ENCODE measurements at places on chromosomes 11 and 22. TPM values are rescaled to one million over a fixed set of nuclear protein-coding genes. Genes with fewer than 3 reads are reported as not detected.

The KCNE3 gene
- 34.9 TPM for total RNA-seq

The GAL gene
- not detected for total RNA-seq

The IGHMBP2 gene
- 18.8 TPM for total RNA-seq

The TMA7B gene
- total RNA-seq, result 1.4 TPM

The NAALAD2 gene
- total RNA-seq, result 1.6 TPM

GRCh38 chr11:117819096-117820040, 5.2 kb downstream of the FXYD2 start:
- H3K4me3 ChIP-seq, result no peak overlapping the region
- peak; percentile 58 for DNase-seq
- no peak overlapping the region for H3K27ac ChIP-seq
- H3K27me3 ChIP-seq, result no peaks in the 10 kb centered on the region

GRCh38 chr22:19606332-19607191, 82.4 kb upstream of the CLDN5 start:
- H3K27ac ChIP-seq, result peak overlapping the region; percentile 42
- no peaks in the 10 kb centered on the region for H3K36me3 ChIP-seq
- H3K4me3 ChIP-seq, result no peak overlapping the region
- peaks cover 7% of the 10 kb centered on the region for H3K27me3 ChIP-seq
- peaks cover 21% of the 10 kb centered on the region for H3K4me1 ChIP-seq

- no peak overlapping the region for H3K4me3 ChIP-seq
- H3K4me1 ChIP-seq, result peaks cover 57% of the 10 kb centered on the region
- no peak for DNase-seq
- no peaks in the 10 kb centered on the region for H3K27me3 ChIP-seq
- peak overlapping the region; percentile 56 for H3K27ac ChIP-seq
These were observed 19.9 kb downstream of the TSKU start for GRCh38 chr11:76803023-76803422.

DNA sequence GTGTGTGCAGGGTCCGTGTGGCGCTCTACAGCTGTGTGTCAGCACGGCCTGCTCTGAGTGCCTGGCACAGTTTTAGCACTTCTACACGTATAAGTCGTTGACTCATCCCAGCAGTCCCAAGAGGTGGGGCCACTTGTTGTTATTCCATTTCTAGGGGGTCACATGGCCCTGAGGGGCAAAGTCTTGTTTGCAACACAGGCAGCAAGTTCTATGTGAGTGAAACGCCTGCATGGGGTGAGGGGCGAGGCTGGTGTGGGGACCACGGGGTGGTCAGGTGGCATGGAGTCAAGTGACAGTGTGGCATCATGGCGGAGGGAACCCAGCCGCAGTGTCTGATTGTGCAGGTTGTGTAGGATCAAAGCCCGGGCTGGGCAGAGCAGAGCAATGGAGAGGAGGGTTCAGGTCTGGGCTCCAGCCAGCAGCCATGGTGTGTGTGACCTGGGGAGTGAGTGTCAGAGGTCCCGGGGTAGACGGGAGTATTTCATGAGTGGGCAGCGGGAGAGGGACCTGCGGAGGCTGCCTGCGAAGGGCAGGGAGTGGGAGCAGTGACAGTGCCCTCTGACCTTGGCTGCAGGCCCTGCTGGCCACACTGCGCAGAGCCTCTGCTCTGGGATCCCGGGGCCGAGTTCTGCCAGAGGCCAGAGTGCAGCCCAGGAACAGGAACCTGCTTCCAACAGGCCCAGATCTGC, 27.9 kb downstream of the SHANK3 start:
- no peak overlapping the region for H3K4me3 ChIP-seq
- DNase-seq, result peak; percentile 38
- H3K27ac ChIP-seq, result peak overlapping the region; percentile 18
- H3K36me3 ChIP-seq, result peaks cover 17% of the 10 kb centered on the region

GRCh38 chr11:94895971-94896370, 77.4 kb downstream of the CWC15 start:
- no peaks in the 10 kb centered on the region for H3K4me1 ChIP-seq
- no peak overlapping the region for H3K27ac ChIP-seq
- no peaks in the 10 kb centered on the region for H3K27me3 ChIP-seq

DNA sequence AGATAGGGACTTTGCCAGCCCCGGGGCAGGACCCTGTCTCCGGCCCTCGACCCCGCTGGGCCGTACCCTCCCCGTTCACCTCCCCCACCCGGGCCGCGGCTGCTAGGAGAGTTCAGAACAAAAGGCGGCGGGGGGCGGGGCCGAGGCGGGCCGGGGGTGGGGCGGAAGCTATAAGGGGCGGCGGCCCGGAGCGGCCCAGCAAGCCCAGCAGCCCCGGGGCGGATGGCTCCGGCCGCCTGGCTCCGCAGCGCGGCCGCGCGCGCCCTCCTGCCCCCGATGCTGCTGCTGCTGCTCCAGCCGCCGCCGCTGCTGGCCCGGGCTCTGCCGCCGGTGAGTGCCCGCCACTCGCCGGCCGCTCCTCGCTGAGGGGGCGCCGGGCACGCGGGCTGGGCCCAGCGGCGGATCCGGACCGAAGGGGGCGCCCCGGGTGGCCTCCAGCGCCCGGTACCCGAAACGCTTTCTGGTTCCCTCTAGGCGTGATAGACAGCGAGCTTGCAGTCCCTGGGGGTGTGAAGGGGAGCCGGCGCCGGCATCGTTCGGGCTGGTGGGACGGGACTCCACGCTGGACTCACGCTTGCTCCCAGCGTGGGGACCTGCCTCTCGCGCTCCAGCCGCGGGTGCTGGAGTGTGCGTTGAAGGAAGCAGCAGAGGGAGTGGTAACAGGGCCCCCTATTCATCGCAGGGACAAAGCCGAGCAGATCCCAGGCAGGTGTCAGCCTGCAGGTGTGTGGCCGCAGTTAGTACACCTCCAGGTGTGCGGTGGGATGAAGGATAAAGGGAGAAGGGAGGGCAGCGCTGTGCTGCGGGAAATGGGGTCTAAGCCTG, at the start of gene MMP11:
Gene MMP11 (plus strand): TSS at position 201 of the 825 bp plus-strand sequence. CDS start 22 bp downstream, at position 223.
- DNase-seq, result peak; percentile 64
- H3K36me3 ChIP-seq, result no peaks in the 10 kb centered on the region
- no peak within 1 kb of the TSS for H3K27ac ChIP-seq
- H3K27me3 ChIP-seq, result no peaks in the 10 kb centered on the region
- H3K4me3 ChIP-seq, result peak within 1 kb of the TSS; percentile 55

DNA sequence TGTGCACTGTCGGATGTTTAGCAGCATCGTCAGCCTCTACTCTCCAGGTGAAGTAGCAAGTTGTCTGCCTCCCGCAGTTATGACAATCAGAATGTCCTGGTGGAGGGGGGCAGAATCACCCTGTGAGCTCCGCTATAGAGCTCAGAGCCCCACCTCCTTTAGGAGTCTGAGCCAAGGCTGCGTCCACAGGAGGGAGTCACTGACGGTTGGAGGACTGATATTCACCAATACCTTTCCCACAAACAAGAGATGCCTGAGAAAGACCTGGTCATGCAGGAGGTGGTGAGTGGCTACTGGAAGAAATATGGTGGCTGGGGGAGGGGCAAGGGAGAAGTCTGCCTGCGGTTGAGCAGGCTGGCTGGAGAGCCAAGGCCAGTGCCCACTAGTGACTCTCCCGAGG, 41.7 kb upstream of the ADA2 start:
- no peak for DNase-seq
- no peak overlapping the region for H3K4me3 ChIP-seq
- H3K4me1 ChIP-seq, result peaks cover 12% of the 10 kb centered on the region
- H3K27ac ChIP-seq, result no peak overlapping the region

All from lower lobe of right lung (tissue), 2 donors.